ENCODE measurements at places on chromosomes 7 and 10.

GRCh38 chr7:106456329-106456728, 171.5 kb upstream of the NAMPT start:
- no peak for DNase-seq

GRCh38 chr7:119943942-119944600, 328.9 kb upstream of the KCND2 start:
- no peak for DNase-seq

- no peak for DNase-seq
These were observed 101.6 kb downstream of the NPSR1 start for GRCh38 chr7:34759477-34760125.

DNA sequence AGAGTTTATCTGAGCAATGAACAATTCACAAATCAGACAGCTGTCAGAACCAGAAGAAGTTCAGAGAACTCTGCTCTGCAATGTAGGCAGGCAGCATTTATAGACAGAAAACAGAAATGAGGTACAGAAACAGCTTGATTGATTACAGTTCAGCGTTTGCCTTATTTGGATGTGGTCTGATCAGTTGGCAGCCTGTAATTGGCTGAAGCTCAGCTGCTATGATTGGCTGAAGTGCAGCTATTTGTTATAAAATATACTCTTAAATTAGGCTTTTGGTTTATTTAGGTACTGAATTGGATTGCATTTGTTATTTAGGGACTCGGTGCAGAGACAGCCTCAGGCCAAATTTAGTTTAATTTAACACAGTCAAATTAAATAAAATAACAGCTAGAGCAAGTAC, 85.8 kb upstream of the JAZF1 start:
- DNase-seq = no peak

DNA sequence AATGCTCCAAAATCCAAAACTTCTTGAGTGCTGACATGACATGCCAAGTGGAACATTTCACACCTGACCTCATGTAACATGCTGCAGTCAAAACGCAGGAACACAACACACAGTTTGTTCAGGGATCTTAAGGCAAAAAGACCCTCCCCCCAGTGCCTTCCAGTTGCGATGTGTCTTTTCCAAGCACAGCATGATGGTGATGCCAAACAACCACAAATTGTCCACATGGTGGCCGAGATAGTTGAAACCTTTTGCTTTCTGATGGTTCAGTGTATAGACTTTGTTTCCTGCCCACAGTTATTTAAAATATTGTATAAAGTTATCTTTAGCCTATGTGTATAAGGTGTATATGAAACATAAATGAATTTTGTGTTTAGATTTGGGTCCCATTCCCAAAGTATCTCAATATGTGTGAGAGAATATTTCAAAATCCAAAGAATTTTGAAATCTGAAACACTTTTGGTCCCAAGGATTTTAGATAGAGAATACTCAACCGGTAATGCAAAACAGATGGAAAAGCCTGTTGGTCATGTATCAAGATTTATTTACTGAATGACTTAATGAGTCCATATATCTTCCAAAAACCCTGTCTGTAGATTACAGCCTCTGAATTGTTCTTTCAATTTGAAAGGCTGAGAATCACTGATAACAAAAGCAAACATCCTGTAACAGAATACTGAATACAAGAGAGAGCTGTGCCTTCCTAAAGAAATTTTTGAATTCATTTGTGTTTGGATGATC, 93.4 kb upstream of the OIT3 start:
- DNase-seq = no peak

DNA sequence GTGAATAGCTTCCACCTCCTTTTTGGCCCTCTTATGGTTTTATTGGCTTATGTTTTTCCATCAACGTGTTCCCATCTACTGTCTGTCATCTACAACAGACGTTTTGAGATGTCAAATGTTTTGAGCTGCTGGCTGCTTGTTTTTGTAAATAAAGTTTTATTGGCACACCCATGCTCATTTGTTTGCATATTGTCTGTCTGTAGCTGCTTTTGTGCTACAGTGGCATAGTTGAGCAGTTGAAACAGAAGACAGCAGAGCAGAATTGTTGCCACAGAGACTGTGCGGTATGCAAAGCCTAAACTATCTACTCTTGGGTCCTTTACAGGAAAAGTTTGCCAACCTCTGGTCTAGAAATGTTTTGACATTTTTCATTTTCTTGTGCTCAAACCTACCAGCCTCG, 88.7 kb downstream of the VPS50 start:
- DNase-seq = no peak

All from right kidney (tissue), 9 donors.